Caudate nucleus (tissue), 63 donors: ENCODE measurements at places on chromosomes 6 and 20.

DNA sequence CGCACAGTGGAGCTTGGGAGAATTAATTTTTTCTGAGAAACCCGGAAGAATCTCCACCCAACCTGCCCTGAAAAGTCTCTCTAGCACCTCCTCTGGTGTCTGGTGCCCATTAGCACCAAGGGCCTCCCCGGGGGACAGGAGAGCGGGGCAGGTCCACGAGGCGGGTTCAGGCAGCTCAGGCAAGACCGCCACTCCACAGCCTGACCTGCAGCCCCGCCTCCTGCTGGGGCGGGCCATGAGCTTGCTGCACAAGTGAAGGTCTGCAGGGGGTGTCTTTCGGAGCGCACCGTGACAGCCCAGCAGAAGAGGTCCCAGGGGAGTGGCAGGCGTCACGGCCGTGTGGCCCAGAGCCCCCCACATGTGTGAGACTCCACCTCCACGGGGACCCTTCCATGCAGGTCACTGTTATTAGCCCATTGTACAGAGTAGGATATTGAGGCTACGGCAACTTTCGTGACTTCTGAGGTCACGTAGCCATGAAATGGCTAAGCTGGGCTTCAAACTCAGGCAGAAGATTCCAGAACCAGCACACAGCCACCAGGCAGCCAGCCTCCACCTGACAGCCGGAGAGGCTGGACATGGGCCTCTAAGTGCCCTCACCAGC, 63.9 kb upstream of the SLCO4A1 start:
- no peak for DNase-seq

DNA sequence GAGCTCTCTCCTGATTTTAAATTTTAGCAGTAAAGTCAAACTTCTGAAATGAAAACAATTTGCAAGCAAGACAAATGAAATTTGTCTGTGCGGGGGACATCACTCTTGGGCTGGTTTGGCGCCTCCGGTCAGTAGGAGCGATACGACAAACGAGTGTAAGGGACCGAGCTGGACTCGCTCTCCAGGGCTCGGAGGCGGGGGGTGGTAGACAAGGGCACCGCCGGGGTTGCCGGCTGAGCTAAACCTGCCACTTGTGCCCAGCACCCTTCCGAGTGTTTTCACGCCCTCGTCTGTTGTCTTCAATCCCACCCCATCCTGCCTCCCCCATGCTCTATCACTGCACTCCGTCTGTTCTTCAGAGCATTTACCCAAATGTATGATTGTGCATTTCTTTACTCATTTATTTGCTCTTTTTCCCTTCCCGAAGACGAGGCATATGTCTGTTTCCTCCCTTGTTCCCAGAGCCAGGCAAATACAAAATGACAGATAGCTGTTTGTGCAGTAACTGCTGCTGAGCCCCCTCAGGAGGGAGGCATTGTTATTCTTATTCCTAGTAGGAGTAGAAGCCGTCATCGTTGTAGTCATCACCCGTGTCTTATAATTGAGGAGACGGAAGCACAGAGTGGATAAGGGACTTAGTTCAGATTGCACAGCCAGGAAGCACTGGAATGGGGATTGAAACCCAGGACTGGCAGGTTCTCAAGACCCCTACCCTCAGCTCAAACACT, 62.8 kb upstream of the APCDD1L start:
- DNase-seq: no peak

GRCh38 chr6:111809766-111810165, 63.5 kb downstream of the FYN start:
- DNase-seq: no peak

DNA sequence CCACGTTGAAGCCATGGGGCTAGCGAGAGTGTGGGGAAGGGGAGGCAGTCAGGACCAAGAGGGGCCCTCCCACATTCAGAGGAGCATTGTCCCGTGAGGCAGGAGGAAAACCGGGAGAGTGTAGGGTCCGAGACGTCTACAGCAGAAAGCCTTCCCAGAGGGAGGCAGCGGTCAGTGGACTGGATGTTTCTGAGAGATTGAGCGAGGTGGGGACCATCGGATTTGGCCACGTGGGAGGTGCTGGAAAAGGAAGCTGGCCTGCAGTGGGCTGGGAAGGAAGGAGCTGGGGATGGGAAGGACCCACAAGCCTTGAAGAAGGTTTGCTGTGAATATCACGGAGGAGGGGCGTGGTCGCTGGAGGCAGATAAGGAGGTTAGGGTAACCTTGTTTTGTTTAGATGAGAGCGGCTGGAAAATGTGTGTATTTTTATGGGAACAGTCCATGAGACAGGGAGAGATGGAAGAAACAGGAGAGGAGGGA, 119.0 kb upstream of the RNF24 start:
- no peak for DNase-seq

DNA sequence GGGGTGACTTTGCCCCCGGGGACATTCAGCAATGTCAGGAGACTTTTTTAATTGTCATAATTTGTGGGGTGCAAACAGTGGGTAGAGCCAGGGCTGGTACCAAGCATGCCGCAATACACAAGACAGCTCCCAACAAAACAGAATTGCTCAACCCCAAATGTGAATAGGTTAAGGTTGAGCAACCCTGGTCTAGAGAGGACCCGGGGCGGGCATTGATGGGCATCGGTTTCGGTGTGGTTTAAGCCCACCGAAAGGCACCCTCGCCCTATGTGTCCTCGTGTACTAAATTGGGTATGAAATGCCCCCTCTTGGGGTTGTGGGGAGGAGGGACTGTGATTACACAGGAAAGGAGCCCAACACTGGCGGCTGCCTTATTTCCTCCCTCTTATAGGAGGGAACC, 36.0 kb downstream of the KIAA1755 start:
- no peak for DNase-seq

GRCh38 chr6:20633566-20634340, 99.5 kb downstream of the CDKAL1 start:
- no peak for DNase-seq
